ENCODE measurements at places on chromosomes 2 and 18.
A peak's percentile ranks its signal among the peaks of the same experiment; 100 is the strongest.

GRCh38 chr2:104914509-104914908, 60.6 kb downstream of the POU3F3 start:
- DNase-seq = no peak

DNA sequence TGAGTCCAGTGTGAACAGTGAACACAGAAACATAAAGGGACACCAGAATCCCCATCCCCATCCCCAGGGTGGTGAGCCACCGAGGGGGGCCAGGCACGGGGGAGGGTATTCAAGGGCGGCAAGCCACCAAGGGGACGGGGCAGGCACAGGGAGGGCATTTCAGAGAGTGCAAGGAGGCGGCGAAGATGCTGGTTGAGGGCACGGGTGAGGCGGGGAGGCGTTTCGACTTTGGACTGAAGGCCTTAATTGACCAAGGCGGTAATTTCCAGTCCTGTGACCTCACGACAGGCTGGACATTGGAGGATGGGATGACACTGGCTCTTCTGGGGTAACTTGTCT, 70.4 kb downstream of the ODC1 start:
- no peak for DNase-seq

GRCh38 chr18:79400091-79400590, 4.4 kb downstream of the NFATC1 start:
- DNase-seq = peak; percentile 57

DNA sequence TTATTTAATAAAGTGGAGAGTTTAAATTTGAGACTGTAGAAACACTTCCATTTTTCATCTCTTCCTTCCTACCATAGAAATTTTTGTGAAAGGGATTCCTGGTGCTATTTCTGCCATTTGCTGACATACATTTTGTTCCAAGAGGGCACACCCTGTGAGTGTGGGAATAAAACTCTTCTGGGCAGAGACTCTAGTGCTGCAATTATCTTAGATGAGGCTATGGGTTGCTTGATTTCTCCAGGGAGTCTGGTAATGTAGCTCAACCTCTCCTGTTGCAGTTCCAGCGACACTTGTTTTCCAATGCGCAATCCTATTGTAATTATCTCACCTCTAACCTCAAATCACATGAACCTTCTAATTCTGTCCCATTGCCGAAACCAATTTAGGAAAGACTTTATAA, 60.1 kb upstream of the ZSWIM2 start:
- DNase-seq = no peak

DNA sequence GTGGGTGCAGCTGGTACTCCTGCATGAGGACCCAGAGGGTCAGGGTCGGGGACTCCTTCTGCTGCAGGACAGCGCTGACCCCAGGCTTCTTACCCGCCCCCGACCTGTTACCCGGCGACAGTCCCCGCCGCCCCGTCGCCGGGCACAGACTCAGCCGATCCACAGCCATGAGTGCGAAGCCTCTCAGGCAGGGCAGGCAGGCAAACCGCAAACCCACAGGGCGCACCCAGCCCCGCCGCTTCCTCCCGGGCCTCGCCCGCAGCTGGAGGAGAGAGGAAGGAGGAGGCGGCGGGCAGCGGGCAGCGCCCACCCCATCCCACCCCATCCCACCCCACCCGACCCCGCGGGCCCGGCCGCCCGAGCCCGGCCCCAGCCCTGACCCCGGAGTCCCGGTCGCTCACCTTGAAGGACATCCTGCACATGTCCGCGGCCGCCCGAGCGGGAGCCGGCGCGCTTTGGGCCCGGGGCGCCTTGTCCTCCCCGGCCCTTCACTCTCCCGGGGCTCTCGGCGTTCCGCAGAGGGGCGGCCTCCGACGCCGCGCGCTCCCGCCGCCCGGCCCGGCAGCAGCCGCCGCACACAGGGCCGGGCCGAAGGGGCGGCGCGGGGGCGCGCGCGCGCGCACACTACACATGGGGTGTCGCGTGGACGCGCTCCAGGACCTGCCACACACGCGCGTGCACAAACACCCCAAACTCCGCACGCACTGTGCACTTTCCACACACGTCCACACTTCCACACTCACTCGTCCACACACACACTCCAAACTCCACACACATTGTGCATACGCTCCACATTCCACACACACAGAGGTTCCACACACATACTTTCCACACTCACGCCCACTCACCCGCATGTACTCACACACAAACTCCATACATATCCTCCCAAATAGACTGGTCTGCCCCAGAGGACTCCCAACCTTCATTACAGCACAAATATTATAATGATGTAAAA, at the start of gene ANKRD29:
ANKRD29 (minus strand) TSS at position 603 of the 955 bp plus-strand sequence; CDS start at position 422, 181 bp downstream.
- DNase-seq = peak; percentile 20

DNA sequence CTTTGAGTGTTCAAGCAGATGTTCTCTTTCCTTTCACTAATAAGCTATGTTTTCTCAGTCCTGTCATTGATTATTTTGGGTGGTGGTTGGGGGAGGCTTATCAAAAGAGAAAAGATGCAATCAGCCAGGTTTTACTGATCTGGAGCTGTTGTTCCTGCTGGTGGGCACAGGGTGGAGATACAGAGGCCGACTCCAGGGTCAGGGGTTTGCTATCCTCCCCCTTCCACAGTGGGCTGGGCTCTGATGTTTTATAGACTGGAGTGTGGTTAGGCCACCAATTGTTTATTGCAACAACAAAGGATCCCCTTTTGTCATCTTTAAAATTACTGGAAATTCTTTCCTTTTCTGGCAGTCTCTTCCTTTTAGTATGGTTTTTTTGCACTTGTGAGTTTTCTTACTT, 120.5 kb downstream of the TANC1 start:
- no peak for DNase-seq

- DNase-seq = no peak
Observed at GRCh38 chr2:161964160-161964559, 109.9 kb downstream of the DPP4 start.

DNA sequence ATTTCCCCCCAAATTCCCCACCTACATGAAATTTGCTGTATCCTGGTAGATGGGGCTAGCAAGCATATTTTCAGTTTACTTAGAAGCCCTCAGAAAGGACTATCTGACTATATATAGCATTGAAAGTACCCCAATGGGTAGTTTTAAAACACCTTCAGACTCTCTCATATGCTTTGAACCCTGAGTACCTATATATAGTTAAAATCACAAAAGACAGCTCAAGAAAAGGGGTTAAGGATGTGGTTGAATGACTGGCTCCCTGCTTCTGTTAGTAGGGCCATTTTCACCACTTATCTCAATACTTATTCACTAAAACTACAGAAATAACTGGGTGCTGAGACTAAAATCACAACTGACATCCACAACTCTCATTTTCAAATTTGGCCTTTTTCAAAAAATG, 18.5 kb downstream of the WDPCP start:
- DNase-seq = no peak

DNA sequence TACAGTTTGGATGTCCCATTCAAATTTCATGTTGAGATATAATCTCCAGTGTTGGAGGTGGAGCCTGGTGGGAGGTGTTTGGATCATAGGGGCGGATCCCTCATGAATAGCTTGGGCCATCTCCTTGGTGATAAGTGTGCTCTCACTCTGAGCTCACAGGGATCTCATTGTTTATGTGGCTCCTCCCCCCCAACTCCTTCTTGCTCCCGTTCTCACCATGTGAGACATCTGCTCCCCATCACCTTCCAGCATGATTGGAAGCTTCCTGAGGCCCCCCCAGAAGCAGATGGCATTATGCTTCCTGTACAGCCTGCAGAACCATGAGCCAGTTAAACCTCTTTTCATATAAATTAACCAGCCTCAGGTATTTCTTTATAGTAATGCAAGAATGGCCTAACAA, 3.0 kb upstream of the INPP1 start:
- no peak for DNase-seq

All from T-cell (primary cell).